ENCODE measurements at places on chromosomes 6 and 20.

GRCh38 chr20:58744836-58745235, 52.2 kb downstream of the NPEPL1 start:
- no peak for DNase-seq

DNA sequence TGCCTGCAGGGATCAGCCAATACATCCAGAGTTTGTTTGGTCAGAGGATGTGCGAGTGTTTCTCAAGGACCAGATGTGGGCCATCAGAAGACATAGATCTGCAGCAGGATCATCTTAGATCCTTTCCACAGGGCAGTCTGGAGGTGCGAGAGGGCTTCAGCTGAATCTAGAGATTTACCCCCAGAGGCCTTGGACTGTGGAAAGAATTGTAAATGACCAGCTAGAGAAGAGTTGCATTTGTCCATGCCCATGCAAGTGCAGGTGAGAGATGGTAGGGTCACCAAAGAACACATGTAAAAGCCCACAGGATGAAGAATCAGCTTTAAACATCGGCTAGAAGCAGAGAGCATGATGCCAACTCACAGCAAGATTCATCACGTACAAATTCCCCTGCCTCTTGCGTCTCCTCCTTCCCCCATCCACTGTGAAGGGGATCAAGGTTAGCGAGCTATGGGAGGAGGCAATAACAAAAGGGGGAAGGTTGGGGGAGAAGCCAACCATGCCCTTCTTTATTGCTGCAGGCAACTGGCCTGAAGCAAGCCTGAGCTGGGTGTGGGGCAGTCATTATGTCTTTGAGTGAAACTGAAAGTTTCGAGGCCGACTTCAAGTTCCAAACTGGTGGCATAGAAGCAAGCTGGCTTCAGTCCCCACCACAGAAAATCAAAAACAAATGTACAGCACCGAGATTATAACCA, 83.5 kb downstream of the SCML4 start:
- DNase-seq, result peak; percentile 9

DNA sequence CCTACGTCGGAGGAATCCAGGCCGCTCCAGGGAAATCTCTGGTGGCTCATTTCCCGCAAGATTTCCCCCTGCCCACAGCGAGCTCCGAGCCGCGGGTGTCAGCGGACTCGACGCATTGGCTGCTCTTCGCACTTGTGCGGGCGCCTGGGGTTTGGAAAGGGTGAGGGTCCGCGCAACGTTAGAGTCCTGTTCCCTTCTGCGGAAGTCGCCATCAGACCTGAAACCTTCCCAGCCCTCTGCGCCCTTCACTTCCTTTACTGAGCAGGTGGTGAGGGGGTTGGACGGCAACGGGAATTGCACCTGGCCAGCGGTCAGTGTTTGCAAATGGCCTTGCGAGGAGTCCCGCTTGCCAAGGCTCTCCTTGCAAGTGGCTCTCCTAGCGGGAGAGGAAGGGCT, 8.4 kb downstream of the PAX1 start:
- no peak for DNase-seq

DNA sequence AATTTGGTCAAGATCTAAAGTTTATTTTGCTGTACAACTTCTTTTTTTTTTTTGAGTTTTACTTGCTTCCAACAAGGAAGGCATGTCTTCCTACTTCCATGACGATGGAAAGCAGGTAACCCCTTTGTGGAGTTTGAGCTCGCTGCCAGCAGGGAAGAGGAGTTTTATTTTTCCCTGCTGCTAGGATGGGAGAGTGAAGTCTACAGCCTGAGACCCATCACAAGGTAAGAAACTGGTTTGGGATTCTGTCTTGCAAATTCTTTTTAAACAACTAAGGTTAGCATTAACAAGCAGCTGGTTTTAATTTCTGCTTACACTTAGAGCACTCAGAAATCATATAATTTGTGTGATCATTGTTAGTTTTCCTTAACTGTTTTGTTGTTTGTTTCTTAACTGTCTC, 108.0 kb upstream of the MAP3K4 start:
- no peak for DNase-seq

Measured in EL (cell line).